Psoas muscle (tissue), 8 donors: ENCODE measurements at places on chromosomes 2 and 18.
A peak's percentile ranks its signal among the peaks of the same experiment; 100 is the strongest.

DNA sequence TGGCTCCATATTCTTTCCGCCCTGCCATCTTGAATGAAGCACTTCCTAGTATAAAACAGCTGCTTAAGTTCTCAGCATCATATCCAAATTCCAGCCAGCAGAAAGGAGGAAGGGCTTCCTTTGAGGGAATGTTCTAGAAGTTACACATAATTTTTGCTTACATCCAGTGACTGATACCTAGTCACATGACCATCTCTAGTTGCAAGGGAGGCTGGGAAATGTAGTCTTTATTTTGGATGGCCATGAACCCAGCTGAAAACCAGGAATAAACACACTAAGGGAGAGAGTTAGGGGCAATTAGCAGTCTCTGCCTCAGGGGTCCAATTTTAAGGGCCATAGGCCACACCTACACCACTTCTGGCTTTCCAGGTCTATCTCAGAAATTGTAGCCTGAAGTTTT is 57.8 kb upstream of the LMAN1 start:
- no peak for DNase-seq

- peak; percentile 97 for DNase-seq
These were observed 571 bp upstream of the GPC1 start for GRCh38 chr2:240434728-240435456.

DNA sequence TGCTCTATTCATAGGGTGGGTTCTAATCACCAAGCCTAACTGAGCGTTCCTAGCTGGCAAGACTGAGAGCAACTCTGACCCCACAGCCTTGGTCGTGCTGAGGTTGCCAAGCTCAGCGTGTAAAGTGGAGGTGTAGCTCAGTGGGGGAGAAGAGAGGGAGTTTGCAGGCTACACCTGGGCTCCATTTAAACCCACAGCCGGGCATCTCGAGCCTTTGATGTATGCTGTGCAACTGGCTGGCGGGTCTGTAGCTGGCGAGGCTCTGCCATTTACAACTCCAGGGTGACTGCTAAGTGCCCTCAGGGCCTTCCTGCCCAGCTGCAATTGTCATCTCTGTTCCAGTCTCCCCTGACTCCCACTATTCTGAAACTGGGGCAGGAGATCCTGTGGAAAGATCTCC is 20.0 kb upstream of the CHRNA1 start:
- no peak for DNase-seq

DNA sequence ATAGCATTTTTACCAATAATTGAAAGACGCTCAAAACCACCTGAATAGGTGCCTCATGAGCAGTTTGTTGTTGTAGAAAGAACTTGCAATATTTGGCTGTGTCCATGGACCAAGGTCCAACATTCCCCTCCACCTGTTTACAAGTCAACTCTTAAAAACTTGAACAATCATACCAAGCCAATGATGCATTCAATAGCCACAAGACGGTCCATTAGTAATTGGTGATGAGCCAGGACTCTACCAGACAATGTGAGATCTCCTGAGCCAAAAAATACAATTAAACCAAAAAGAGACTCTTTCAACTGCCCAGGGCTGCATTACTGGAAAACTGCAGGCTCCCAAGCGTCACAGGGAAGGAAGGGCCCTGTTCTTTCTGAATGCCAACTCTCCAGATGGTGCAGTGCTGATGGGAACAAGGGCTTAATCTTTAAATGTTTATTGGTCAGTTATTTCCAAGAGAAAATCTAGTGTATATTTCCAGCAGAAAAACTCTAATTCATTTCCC is 118.8 kb upstream of the EPB41L3 start:
- no peak for DNase-seq
